ENCODE measurements at places on chromosomes 2 and 18. TPM values are rescaled to one million over a fixed set of nuclear protein-coding genes. Genes with fewer than 3 reads are reported as not detected.

Gene FHOD3
- total RNA-seq: under 0.01 TPM

Gene DNAJC5G
- total RNA-seq: 0.98 TPM

Gene IL36A
- not detected for total RNA-seq

Gene G6PC2
- not detected for total RNA-seq

Gene CDH20
- total RNA-seq: not detected

Gene DDX1
- total RNA-seq: 90.4 TPM

Gene PID1
- total RNA-seq: under 0.01 TPM

Gene LRRTM1
- total RNA-seq: not detected

Gene NOL4
- total RNA-seq: 0.29 TPM

Gene HMSD
- not detected for total RNA-seq

Gene RRM2
- total RNA-seq: 59.2 TPM

Gene POTEC
- total RNA-seq: not detected

Gene SNED1
- 59.8 TPM for total RNA-seq

Gene HAUS1
- total RNA-seq: 92.4 TPM

Gene TTR
- total RNA-seq: not detected

Gene NYAP2
- total RNA-seq: not detected

Gene HADHB
- total RNA-seq: 108 TPM

Gene IGFBP5
- total RNA-seq: 0.65 TPM

Gene KIF3C
- total RNA-seq: 23.2 TPM

Gene REG3A
- total RNA-seq: not detected

Gene SH3BP4
- 88.2 TPM for total RNA-seq

Gene GYPC
- total RNA-seq: 147 TPM

Gene TET3
- total RNA-seq: 11.4 TPM

Gene SMYD1
- total RNA-seq: not detected

Gene PTPRM
- total RNA-seq: 123 TPM

Gene PKDCC
- total RNA-seq: 3.9 TPM

Gene SNTG2
- not detected for total RNA-seq

Gene IAH1
- 38.9 TPM for total RNA-seq

Gene IL1F10
- total RNA-seq: not detected

Gene MAB21L4
- not detected for total RNA-seq

Gene PROKR1
- total RNA-seq: not detected

Gene ICOS
- not detected for total RNA-seq
